Stimulated activated CD4-positive, alpha-beta T cell treated with anti-CD3 and anti-CD28 coated beads, TNF-alpha, amount 100 ng/mL, for 1 hour (primary cell): ENCODE measurements at places on chromosomes 3 and 15.

DNA sequence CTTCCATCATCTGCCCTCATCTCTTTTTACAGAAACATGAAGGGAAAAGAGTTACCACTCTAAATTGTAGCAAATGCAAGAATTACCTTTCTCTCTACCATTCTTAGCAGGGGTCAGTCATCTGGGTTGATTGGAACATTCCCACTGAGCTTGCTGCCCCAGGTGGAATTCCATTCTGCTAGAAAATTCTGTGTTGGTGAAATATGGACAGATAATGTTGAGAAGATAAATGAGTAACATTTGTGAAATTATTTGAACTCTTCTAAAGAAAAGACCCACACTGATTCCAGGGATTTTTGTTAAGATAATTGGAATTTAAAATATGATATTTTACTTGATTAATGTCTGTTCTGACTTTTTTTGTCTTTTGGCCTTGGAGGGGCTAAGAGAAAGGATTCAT, 11.0 kb upstream of the CPA3 start:
- DNase-seq = no peak

DNA sequence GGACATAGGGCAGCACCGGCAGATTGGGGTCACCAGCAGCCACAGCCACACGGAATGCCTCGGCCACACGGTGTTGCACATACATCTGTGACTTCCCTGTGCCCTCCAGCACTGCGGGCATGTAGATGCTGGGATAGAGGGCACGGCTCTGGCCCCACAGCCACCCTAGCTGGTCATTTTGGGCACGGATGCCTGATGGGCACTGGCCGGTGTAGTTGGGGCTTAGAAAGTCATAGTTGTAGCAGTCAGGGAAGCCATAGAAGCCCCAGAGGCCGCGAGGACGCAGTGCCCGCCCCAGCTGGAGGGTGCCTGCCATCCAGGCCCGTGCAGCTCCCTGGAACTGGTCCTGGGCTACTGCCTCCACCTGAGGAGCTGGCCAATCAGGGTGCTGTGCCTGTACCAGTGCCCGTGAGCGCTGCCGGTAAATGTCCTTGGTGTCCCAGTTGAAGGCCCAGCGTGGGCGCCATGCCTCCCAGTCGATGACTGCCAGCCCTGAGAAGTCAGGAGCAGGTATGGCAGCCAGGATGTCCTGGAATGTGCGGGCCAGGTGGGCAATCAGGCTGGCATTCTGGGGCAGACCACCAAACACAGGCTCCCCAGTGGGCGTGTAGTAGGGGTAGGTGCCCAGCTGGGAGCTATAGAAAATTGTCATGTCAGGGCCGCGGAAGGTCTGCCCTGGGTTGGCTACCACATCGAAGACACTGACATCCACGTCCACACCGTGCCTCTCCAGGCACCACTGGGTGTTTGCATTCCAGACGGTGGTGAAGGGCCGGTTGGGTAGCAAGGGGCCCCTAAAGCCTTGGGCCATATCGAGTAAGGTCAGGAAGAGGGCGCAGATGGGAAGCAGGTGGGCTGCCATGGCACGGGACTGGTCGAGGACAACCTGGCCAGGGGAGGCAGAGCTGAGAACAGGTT, 1.0 kb downstream of the HYAL1 start:
- no peak for DNase-seq

GRCh38 chr3:42425736-42426407, 15.5 kb upstream of the LYZL4 start:
- no peak for DNase-seq

GRCh38 chr3:57043518-57043917, 16.9 kb upstream of the SPATA12 start:
- DNase-seq = no peak

GRCh38 chr15:92140796-92141195, 252.9 kb upstream of the ST8SIA2 start:
- DNase-seq = no peak

GRCh38 chr3:81938681-81939080, 177.2 kb upstream of the GBE1 start:
- no peak for DNase-seq

DNA sequence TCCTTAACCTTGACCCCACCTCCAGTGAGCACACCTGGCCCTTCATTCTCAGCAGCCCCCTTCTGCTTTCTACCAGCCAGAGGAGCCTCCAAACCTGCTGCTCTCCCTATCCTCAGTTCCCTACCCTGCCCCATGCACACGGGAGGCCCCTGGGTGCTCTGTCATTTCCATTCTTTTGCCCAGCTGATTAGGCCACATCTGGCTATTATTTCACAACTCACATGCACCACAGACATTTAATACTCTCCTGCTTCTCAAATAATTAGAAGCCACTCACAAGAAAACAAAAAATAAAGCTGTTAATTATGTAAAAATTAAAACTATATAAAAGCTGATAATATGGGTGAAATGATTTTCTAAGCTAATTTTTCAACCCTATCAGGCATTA, 50.7 kb downstream of the MYLK start:
- DNase-seq = no peak

GRCh38 chr15:45182996-45183395, 4.8 kb downstream of the SHF start:
- no peak for DNase-seq

GRCh38 chr15:96564546-96564945, 234.0 kb downstream of the NR2F2 start:
- DNase-seq = no peak

DNA sequence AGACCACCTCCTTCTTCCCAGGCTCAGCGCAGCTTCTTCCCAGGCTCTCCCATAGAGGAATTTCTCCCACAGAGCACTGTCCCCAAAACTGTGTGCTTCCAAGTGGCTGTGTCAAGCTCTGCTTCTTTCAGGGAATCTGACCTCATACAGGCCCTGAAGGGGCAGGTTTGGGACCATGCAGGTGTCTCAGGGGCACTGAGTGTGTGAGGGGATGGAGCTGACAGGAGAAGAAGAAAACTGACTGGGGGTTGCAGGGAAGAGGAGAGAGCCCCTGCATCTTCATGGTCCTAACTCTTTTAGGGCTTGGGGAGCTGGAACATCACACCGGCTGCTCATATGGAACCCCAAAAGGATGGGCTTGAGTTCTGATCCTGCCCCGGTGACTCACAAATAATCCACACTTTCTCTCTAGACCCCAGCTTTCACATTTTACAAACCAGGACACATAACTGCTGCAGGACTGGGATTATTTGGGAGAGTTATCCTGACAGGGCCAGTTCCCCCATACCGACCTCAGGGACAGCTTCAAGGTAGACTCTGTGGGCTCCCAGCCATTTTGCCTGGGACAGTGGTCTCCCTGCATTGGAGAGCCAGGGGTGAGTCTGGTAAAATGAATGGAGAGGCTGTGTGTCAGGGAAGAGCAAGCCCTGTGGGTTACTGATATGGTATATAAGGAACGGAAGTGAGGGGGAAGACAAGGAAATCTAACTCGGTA, 316.1 kb downstream of the TLE3 start:
- no peak for DNase-seq

- no peak for DNase-seq
These were observed 15.2 kb upstream of the RARRES1 start for GRCh38 chr3:158747417-158747816.

GRCh38 chr3:196793246-196793645, 53.6 kb downstream of the PAK2 start:
- DNase-seq = no peak

DNA sequence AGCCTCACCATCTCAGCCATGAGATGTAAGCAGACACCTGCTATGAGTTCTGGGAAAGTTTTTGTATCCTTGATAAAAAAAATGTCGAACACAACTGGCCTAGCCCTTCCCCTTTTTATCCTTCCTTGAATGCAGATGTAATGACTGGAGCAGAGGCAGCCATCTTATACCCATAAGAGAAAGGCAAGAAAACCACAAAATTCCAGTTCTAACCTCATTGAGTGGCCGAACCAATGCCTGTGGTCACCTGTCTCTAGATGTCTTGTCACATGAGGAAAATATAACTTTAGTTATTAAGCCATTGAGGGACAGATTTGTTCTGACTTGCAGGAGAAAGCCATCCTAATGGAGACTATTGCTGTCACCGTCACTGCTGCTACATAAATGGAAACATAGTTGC, 80.4 kb upstream of the SLC6A6 start:
- DNase-seq = no peak

DNA sequence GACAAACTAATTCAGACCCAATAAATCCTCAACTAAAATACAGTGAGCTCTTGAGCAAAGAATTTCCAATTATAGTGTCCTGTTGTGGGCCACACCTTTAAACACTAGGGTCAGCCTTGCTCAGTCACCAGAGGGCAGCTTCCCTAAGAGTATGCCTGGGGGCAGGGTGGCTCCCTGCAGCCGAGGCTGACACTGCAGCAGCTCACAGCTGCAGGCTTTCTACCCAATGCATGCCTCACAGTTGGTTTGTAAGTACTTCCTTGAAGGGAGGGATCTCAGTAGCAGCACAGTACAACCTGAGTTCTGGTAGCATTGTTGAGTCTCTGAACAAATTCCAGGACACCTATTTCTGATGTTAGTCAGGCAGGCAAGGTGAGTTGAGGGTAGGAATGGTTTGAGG, 335.6 kb downstream of the TUSC7 start:
- DNase-seq = no peak

DNA sequence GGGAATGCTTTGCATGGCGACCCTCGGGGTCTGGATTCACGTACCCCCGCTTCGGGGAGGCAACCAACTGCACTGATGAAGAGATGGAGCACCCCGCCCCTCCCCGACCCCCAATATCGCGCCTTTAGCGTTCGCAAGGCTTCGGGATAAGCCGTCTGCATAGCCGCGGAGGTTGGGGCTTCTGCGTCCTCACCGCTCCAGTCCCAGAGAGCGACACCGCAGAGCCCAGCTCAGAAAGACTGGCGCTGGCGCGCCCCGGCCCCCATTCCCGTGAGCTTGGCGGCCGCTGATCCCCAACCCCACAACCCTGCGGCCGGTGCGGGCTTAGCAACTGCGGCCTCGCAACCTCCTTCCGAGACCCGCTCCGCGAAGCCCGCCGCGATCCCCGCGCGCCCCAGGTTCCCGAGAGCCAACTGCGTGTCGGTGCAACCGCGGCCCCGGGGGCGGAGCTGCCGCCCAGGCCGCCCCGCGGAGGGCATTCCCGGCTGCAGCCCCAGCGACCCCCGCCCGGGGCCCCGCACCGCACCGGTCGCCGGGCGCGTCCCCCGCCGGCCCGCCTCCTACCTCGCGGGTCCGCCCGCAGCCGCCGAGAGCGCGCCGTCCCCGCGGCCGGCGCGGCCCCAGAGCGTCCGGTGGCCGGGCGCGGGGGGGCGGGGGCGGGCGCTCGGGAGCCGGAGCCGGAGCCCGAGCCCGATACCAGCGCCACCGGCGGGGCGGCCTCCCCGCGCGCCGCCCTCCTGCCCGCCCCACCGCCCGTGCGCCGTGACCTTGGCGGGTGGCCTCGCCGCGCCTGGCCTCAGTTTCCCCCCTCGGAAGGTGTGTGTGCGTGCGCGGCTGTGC, 79.5 kb downstream of the IQSEC1 start:
- DNase-seq = no peak

GRCh38 chr3:53420831-53421230, 73.5 kb upstream of the DCP1A start:
- DNase-seq = no peak

DNA sequence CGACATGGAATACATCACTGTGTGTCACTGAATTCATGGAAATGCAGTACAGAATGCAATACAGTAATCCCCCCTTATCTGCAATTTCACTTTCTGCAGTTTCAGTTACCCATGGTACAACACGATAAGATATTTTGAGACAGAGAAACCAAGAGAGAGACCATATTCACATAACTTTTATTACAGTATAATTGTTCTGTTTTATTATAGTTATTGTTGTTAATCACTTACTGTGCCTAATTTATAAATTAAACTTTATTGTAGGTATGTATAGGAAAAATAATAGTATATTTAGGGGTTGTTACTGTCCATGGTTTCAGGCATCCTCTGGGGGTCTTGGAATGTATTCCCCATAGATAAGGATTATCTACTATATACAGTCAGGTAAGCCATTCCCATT, 61.8 kb downstream of the MBNL1 start:
- no peak for DNase-seq

- DNase-seq = no peak
These were observed 71.4 kb downstream of the ARNT2 start for GRCh38 chr15:80475572-80475971.

DNA sequence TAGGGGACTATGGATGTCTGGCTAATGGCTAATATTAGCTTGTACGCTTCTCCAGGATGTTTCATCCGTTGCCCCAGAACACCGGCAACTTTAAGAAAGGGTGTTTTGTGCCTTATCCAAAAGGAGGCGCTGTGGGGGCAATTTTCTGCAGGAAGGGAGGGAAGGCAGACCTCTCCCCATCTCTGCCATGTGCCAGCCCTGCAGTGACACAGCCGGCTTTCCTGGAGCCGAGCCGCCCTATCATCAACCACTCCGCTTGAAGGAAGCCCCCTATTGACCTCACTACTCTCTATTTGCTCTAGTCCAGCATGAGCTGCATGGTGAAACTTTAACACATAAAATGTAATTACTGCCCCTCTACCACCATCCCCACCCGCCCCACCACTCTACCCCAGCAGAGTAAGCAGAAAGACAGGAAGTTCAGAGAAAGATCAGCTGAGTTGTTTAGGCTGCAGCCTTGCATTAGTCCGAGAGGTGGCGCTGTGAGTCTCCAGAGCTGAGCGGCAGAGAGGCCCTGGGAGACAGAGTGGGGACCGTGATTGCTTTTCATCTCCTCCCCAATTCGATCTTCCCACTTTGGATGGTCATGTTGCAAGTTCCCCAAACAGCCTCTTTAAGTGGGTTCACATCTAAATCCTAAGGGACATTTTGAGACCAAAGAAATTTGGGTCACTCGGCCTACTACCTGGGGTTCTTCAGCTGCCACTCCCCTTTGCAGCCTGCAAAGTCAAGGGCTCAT, 24.5 kb upstream of the RAD18 start:
- DNase-seq = no peak

DNA sequence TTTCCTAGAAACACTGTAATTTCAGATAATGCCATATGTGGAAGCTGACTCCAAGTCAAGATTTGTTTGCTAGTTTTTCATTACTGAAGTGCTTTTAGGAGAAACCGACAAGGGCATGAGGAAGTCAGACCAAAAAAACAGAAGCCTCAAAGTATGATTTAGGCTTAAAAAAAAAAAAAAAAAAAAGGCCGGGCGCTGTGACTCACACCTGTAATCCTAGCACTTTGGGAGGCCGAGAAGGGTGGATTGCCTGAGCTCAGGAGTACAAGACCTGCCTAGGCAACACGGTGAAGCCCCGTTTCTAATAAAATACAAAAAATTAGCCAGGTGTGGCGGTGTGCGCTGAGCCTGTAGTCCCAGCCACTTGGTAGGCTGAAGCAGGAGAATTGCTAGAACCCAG, 11.6 kb downstream of the RPL15 start:
- DNase-seq = no peak
